ENCODE measurements at places on chromosomes 2 and 18.

GRCh38 chr2:201807452-201807999 lies 1.2 kb downstream of the CDK15 start:
- peak; percentile 74 for DNase-seq

GRCh38 chr2:201450954-201451291 lies 335 bp downstream of the TRAK2 start:
- DNase-seq: no peak

GRCh38 chr2:214577769-214578168 lies 166.9 kb downstream of the VWC2L start:
- DNase-seq: no peak

- DNase-seq: no peak
Observed at GRCh38 chr18:21369146-21369545, 127.1 kb downstream of the GREB1L start.

GRCh38 chr2:69241093-69241492 lies 145.9 kb downstream of the GFPT1 start:
- DNase-seq: no peak

DNA sequence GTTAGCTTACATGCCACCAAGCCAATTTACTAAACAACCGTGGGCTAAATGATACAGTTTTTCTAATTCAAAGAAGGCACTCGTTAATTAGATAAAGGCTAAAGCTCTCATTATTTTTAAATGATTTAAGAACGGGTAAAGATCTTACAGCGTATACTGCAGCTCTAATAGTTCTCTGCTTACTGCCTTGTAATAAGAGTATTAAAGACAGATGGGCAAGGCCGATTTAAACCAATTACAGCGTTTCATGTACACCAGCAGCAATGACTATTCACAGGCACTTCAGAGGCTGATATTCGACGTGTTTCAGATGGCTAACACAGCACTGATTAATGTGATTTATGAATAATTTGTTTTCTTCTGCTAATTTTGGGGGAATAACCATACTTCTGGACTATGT lies 259.3 kb downstream of the ZNF407 start:
- no peak for DNase-seq

DNA sequence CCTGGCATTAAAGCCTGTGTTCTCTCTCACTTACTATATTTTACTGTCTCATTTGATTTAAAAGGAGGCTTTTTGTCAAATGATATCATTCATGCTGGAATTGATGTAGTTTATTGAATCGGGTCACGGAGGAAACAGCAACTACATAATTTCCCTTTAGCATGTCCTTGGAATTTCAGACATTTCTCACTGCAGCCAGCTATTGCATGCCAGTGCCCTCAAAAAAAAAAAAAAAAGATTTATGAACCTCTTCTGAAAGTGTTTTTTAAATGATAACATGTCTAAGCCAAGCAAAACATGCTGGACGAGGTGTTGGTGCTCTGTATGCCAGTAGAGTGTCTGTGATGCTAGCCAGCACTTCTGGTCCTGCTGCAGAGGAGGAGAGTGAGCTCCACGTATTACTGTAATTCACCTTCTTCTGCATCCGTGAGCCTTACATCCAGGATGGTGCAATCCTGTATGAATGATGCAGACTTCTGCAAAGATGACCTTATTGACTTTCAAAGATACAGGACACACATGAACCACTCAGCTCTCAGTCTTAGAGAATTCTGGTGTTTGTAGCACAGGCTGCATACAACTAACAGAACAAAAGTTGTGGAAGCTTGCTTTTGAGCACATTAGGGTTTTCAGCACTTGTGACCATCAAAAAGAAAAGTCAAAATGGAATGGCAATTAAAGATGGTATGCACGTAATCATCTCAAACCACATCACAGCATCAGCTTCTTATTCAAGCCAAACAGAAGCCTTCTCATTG lies 31.1 kb downstream of the UGP2 start:
- DNase-seq: no peak

DNA sequence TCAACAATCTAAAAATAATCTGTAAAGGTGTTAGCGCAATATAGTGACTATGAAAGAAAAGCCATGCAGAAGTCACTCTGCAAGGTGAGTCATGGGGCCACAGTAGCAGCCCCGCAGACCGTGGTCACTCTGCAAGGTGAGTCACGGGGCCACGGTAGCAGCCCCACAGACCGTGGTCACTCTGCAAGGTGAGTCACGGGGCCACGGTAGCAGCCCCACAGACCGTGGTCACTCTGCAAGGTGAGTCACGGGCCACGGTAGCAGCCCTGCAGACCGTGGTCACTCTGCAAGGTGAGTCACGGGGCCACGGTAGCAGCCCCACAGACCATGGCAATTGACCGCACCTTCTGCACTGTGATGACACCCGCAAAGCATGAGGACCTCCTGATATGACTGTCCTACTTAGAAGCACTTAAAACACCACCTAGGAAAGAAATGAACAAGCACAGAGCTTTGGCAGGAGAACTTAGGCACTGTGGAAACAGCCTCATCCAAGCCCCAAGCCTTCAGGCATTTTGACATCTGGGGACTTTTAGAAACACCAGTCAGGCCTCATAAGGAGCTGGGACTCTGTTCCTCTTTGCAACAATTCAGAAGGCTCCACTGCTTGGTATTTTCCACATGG lies 70.1 kb downstream of the LDLRAD4 start:
- no peak for DNase-seq

DNA sequence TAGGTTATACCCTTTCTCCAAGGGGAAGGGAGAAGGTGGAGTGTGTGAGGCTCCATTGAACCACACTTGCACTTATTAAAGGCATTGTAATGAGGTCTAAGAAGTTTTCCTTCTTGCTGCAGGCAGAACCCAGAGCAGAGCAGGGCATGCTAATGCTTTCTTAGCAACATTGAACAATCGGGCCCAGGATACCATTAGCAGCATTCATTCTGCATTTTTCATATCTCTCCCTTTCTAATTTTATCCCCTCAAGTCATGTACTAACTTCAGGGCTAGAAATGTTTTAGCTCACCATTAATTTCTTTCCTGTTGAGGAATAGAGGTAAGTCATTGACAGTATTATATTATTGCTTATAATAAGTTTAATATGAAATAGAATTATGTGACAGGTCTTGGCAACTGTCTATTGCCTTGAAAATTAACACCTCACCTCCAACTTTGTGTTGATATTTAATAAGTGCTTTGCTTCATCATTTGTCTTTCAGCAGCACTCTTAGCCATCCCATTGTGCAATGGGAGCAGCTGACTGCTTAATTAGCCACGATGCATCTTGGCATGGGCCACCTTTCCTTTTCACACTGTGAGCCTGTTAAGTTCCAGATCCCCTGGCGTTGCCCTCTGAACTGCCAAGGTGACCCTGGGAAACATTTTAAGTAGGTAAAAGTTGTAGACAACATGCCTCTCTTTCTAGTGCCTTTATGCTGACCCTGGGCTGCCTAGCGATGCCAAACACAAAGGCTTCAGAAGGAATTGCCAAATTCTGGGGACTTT lies 300.8 kb upstream of the MEX3C start:
- DNase-seq: no peak

DNA sequence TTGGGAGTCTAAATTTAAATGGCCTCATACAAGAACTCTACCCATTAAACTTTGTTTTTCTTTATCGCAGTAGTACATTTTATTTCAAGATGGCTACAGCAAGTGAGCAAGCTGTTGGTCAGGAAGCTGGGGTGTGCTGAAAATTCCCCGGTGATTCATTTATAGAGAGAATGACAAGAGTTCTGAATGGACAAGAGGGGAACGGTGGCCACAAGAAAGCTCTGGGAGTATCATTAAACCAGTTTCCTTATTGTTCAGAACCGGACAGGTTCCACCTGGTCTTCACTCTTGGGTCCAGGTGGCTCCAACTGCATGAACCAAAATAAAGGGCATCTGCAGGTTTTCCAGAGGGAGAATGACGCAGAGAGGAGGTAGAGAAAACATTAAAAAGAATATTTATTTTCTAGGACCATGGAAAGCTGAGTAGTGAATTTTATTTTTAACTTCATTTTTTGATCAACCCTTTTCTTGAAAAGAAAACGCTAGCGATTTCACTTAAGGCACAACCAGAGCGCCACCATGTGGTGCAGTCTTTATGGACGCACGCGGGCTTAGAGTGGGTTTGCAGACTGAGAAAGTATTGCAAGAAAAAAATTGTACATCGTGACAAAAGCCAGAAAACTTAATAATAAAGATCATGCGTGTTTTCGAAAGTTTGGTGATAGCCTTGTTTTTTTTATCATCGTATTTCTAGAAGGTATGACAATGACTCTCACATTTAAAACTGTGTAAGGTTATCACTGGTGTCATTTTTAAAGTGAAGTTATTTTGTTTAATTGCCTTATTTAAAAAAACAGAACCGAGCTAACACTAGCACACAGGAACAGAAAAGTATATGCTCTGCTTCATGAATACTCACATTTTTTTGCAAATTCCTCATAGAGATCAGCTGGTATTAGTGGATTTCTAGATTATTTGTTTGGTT lies 97.9 kb upstream of the NOL4 start:
- no peak for DNase-seq

- no peak for DNase-seq
Observed at GRCh38 chr18:53191634-53192033, 851.6 kb downstream of the DCC start.

- DNase-seq: no peak
Observed at GRCh38 chr2:134558208-134558830, 160.5 kb downstream of the TMEM163 start.

GRCh38 chr18:8754995-8755960 lies 49.9 kb downstream of the MTCL1 start:
- DNase-seq: no peak

DNA sequence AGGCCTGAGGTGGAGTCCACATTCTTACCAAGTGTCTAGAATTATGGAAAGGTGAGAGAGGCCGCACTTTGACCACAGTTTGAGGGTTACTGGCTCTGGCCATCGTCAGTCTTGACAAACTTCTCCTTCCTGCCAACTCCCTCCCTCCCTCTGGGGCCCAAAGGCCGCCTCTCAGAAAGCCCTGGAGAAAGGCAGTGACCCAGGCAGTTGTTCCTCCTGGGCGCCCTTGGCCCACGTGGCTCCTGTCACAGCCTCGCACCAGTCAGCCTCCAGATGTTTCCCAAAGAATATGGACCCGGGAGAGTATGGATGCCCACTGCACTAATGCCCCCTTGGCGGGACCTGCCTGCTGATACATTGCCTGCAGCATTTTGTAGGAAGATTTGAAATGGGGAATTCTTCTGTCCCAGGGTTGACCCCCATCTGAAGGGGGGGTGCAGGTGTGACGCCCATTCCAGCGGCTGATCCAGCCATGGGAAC lies 61.7 kb downstream of the ASB1 start:
- DNase-seq: no peak

All from tibial artery (tissue), 4 donors.